ENCODE measurements at places on chromosomes 12 and 14.
A peak's percentile ranks its signal among the peaks of the same experiment; 100 is the strongest.

GRCh38 chr12:93363841-93364297 lies 13.9 kb upstream of the NUDT4 start:
- H3K27ac ChIP-seq: no peak overlapping the region
- H3K4me1 ChIP-seq: peaks cover 10% of the 10 kb centered on the region
- no peaks in the 10 kb centered on the region for H3K36me3 ChIP-seq
- H3K27me3 ChIP-seq: peaks cover 8% of the 10 kb centered on the region
- H3K4me3 ChIP-seq: no peak overlapping the region

GRCh38 chr14:56183631-56184157 lies 65.5 kb downstream of the PELI2 start:
- H3K36me3 ChIP-seq: peaks cover 15% of the 10 kb centered on the region
- H3K27me3 ChIP-seq: no peaks in the 10 kb centered on the region
- no peak for DNase-seq
- H3K27ac ChIP-seq: no peak overlapping the region
- no peak overlapping the region for H3K4me3 ChIP-seq
- H3K4me1 ChIP-seq: peaks cover 21% of the 10 kb centered on the region

DNA sequence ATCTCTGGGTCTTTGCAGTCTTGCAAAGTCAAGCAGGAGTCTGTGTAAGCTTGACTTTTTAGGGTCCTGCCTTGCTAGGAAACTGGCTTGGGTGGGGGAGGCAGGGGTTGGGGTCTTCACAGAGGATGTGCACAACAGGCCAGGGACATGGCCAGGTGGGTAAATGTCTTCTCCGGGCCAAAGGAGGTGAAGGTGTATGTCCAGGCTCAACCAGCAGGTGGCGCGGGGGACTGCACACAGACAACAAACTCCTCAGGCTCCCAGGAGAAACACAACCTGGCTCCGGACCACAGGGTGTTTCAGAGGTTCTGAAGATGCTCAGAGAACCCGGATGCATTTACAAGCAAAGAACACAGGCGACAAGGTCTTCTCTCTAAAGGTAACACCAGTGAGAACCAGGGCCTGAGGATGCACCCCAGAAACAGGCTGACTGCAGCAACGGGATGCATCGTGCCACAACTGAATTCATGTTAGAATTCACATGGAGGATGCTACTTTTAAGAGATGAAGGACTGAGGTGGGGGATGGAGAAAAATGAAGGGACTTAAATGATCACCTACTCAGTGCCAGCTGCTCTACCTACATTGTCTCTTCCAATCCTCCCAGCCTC lies 56.0 kb downstream of the PLEKHG3 start:
- H3K27me3 ChIP-seq: peaks cover 57% of the 10 kb centered on the region
- H3K36me3 ChIP-seq: no peaks in the 10 kb centered on the region
- H3K4me1 ChIP-seq: peaks cover 22% of the 10 kb centered on the region
- no peak overlapping the region for H3K4me3 ChIP-seq
- no peak overlapping the region for H3K27ac ChIP-seq

DNA sequence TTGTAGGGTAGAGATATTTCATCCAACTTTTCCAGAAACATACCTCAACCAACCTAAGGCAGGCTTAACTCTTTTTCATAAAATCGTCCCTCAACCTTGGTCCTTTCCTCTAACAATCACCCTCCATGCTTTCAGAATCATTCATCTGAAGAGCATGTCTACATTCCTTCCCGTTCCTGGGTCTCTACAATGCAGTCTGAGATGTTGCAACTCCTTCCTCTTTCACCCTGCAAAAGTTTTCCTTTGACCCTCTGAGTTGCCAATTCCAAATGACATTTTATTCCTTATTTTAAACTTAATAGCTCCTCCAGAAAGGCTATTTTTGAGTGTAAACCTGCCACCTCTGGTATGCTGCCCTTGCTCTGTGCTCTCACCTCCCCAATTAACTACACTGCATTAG lies 16.7 kb downstream of the SLC7A7 start:
- no peak overlapping the region for H3K27ac ChIP-seq
- peaks cover 74% of the 10 kb centered on the region for H3K4me1 ChIP-seq
- DNase-seq: no peak
- H3K27me3 ChIP-seq: no peaks in the 10 kb centered on the region

DNA sequence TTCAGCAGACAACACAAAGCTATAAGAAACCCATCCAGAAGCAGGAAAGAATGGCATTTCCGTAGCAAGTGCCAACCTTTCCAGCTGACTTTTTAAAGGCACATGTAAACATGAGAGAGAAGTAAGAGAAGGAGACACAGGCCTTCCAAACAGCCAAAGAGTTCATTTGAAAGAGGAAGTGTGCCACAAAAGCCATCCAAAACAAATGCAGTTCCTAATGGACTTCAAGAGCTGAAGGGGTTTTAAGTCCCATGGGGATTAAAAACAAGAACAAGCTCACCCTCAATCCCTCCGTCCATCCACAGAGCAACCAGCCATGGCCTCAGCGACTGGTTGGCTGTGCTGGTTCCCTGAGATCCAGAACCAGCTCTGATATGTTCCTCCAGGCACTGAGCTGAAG lies 4.5 kb upstream of the DPF3 start:
- no peak for DNase-seq
- no peak overlapping the region for H3K4me3 ChIP-seq
- H3K27me3 ChIP-seq: peaks cover 6% of the 10 kb centered on the region
- H3K27ac ChIP-seq: no peak overlapping the region

GRCh38 chr14:103518422-103519042 lies 4.1 kb downstream of the CKB start:
- DNase-seq: no peak
- peak overlapping the region; percentile 1 for H3K27ac ChIP-seq
- peaks cover 12% of the 10 kb centered on the region for H3K27me3 ChIP-seq
- no peak overlapping the region for H3K4me3 ChIP-seq
- H3K36me3 ChIP-seq: peaks cover 4% of the 10 kb centered on the region
- H3K4me1 ChIP-seq: peaks cover 31% of the 10 kb centered on the region

GRCh38 chr12:124915239-124916236 lies 1.1 kb upstream of the UBC start:
- H3K4me3 ChIP-seq: peak overlapping the region; percentile 89
- H3K27ac ChIP-seq: peak overlapping the region; percentile 96
- peaks cover 91% of the 10 kb centered on the region for H3K4me1 ChIP-seq
- H3K36me3 ChIP-seq: peaks cover 36% of the 10 kb centered on the region
- DNase-seq: no peak

DNA sequence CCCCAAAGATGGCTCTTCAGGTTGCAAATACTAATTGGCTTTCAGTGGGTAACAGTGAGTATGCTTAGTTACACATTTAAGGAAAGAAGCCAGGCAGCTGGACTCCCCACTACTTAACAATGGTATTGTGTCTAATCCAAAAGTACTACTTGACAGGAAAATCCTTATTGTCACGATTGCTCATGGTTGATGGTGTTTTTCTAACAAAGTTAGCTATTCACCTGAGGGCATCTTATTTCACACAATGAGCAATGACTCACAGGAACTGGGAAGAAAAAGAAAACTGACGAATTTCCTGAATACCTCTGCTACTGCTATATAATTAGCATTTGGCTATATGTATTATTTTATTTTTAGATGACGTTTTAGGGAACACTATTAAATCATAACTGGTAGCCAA lies 33.4 kb upstream of the ALG10 start:
- no peaks in the 10 kb centered on the region for H3K4me1 ChIP-seq
- DNase-seq: no peak

DNA sequence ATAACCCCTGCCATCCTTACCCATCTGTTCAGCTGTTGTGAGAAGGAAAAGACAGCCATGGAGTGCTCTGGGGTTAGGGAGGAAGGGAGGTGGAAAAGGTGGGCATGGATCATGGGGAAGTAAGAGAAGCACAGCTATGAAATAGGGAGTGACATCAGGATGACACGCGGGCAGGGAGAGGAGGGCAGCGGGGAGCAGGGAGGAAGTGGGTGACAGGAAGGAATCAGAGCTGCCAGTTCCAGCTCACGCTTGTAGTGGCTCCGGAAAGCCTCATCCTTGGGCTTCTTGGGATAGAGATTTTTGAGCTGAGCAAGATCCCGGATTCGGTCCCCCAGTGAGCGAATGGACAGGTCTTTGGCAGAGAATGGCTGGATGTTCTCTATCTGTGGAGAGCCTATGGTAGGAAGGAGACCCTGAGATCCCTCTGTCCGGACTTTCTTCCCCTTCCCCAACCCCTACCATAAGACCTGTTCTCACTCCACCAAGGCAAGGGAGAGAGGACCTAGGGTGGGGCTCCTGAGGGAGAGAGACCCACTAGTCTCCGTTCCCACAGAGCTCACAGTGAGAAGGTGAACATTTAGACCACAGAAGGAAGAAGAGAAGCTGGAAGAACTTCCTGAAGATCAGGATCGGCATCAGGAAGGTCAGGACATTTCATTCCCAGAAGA lies 10.3 kb downstream of the NAB2 start:
- no peaks in the 10 kb centered on the region for H3K27me3 ChIP-seq
- H3K36me3 ChIP-seq: peaks cover 56% of the 10 kb centered on the region

- H3K36me3 ChIP-seq: no peaks in the 10 kb centered on the region
- no peak overlapping the region for H3K27ac ChIP-seq
- H3K4me3 ChIP-seq: no peak overlapping the region
- H3K27me3 ChIP-seq: peaks cover 8% of the 10 kb centered on the region
These were observed 94.8 kb downstream of the PHLDA1 start for GRCh38 chr12:75936515-75937440.

- no peak overlapping the region for H3K27ac ChIP-seq
- no peak for DNase-seq
- no peaks in the 10 kb centered on the region for H3K27me3 ChIP-seq
- H3K4me3 ChIP-seq: no peak overlapping the region
- no peaks in the 10 kb centered on the region for H3K4me1 ChIP-seq
These were observed 69.1 kb upstream of the CPSF6 start for GRCh38 chr12:69170293-69170692.

All from stimulated activated naive B cell treated with anti-CD40 and anti-IgM and Interleukin-4, amounts not matched to agents 10 μg/mL and 1 μg/mL and 100 μg/mL, for 72 hours (primary cell).